ENCODE measurements at places on chromosomes 13 and 19. TPM values are rescaled to one million over a fixed set of nuclear protein-coding genes. Genes with fewer than 3 reads are reported as not detected.

The ZNF45 gene
- 11.5 TPM for total RNA-seq

The AXL gene
- 28.4 TPM for total RNA-seq

The PRODH2 gene
- not detected for total RNA-seq

The ZNF726 gene
- total RNA-seq = 5.7 TPM

The HCN2 gene
- total RNA-seq = 0.32 TPM

The LGALS7B gene
- not detected for total RNA-seq

The GYS1 gene
- total RNA-seq = 25.6 TPM

The VSTM2B gene
- not detected for total RNA-seq

The MEIOSIN gene
- total RNA-seq = not detected

The CBLC gene
- 0.06 TPM for total RNA-seq

The SLC25A41 gene
- total RNA-seq = not detected

The IGFL1 gene
- total RNA-seq = not detected

The NLRP9 gene
- total RNA-seq = not detected

The RNF17 gene
- not detected for total RNA-seq

The ZNF471 gene
- 1.1 TPM for total RNA-seq

The HSH2D gene
- not detected for total RNA-seq

The STRN4 gene
- total RNA-seq = 65.2 TPM

The RNF113B gene
- total RNA-seq = not detected

The IFNL1 gene
- total RNA-seq = not detected

The ZNF613 gene
- total RNA-seq = 5.3 TPM

The IL4I1 gene
- total RNA-seq = 4.0 TPM

The USP12 gene
- 39.0 TPM for total RNA-seq

The TINCR gene
- 0.06 TPM for total RNA-seq

The CYP2S1 gene
- total RNA-seq = 0.49 TPM

The MPHOSPH8 gene
- 9.2 TPM for total RNA-seq

The LGALS4 gene
- total RNA-seq = not detected

The URAD gene
- total RNA-seq = not detected

The FREM2 gene
- under 0.01 TPM for total RNA-seq

The SUCLA2 gene
- total RNA-seq = 27.8 TPM

The ZIC5 gene
- total RNA-seq = not detected

The GFY gene
- not detected for total RNA-seq

The GADD45GIP1 gene
- 20.0 TPM for total RNA-seq

The CGB8 gene
- total RNA-seq = not detected

The KLC3 gene
- total RNA-seq = 0.16 TPM

The TMPRSS9 gene
- not detected for total RNA-seq

The SERTM1 gene
- total RNA-seq = 0.44 TPM

The CYP4F3 gene
- not detected for total RNA-seq

The ATP1A3 gene
- total RNA-seq = under 0.01 TPM

The SIGLEC9 gene
- not detected for total RNA-seq

The ZNF181 gene
- total RNA-seq = 6.8 TPM

The STOML3 gene
- not detected for total RNA-seq

The TNFAIP8L1 gene
- total RNA-seq = 74.3 TPM

The NOTCH3 gene
- total RNA-seq = 3.4 TPM

The IQCN gene
- 0.31 TPM for total RNA-seq

The LSR gene
- total RNA-seq = 1.1 TPM

The ONECUT3 gene
- total RNA-seq = not detected

The S1PR4 gene
- total RNA-seq = 3.6 TPM

The PDX1 gene
- total RNA-seq = not detected

The LATS2 gene
- total RNA-seq = 37.0 TPM

The RCBTB2 gene
- total RNA-seq = 11.3 TPM

The CEACAM8 gene
- not detected for total RNA-seq

The SYNE4 gene
- not detected for total RNA-seq

The CADM4 gene
- total RNA-seq = 36.1 TPM

The FUT6 gene
- not detected for total RNA-seq

The HOMER3 gene
- total RNA-seq = 128 TPM

The SLC10A2 gene
- total RNA-seq = not detected

The KCNK6 gene
- total RNA-seq = 7.8 TPM

The FXYD3 gene
- total RNA-seq = not detected

The ZNF428 gene
- 36.1 TPM for total RNA-seq

The CALM3 gene
- 154 TPM for total RNA-seq
